ENCODE measurements at places on chromosomes 4 and X.

GRCh38 chrX:97633798-97634197, 750.1 kb downstream of the RPA4 start:
- no peak overlapping the region for H3K27ac ChIP-seq
- H3K36me3 ChIP-seq = no peaks in the 10 kb centered on the region
- no peaks in the 10 kb centered on the region for H3K4me1 ChIP-seq
- DNase-seq = no peak

DNA sequence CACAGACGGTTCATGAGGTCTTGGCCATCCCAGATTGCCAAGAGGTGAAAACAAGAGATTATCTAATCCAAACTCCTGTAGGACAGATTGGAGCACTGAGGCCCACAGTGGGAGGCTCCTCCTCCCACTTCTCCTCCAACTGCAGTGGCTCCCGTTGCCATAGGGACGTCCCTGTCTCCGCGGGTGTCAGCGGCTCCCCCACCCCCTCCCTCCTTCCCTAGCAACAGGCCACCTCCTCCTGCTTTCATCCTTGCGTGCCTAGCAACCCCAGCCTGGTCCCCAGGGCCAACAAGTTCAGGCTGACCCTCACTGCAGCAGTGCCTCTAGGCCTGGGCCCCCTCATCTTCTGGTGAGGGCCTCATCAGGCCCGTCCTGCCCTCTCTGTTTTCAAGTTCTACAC, 6.8 kb upstream of the IQSEC2 start:
- peaks cover 40% of the 10 kb centered on the region for H3K4me1 ChIP-seq
- H3K36me3 ChIP-seq = no peaks in the 10 kb centered on the region
- H3K27me3 ChIP-seq = no peaks in the 10 kb centered on the region
- peak overlapping the region; percentile 87 for H3K4me3 ChIP-seq

GRCh38 chrX:151974336-151975227, at the start of gene GABRE:
TSS of gene GABRE (minus strand) at chrX:151974676. CDS start at chrX:151974625, 51 bp downstream.
- no peak within 1 kb of the TSS for H3K4me3 ChIP-seq
- no peak for DNase-seq
- no peaks in the 10 kb centered on the region for H3K4me1 ChIP-seq
- H3K36me3 ChIP-seq = peaks cover 2% of the 10 kb centered on the region
- peaks cover 25% of the 10 kb centered on the region for H3K27me3 ChIP-seq
- H3K27ac ChIP-seq = no peak within 1 kb of the TSS

DNA sequence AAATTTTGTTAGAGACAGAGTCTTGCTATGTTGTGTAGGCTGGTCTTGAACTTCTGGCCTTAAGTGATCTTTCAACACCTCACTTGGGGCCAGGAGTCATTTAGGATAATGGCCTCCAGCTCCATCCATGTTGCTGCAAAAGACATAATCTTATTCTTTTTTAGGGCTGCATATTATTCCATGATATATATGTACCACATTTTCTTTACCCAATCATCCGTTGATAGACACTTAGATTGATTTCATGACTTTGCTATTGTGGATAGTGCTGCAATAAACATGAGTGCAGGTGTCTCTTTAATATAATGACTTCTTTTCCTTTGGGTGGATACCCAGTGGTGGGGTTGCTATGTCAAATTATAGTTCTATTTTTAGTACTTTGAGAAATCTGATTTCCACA, 140.9 kb upstream of the LCORL start:
- H3K36me3 ChIP-seq = no peaks in the 10 kb centered on the region
- DNase-seq = no peak
- H3K4me3 ChIP-seq = no peak overlapping the region
- H3K27ac ChIP-seq = no peak overlapping the region
- peaks cover 27% of the 10 kb centered on the region for H3K27me3 ChIP-seq
- no peaks in the 10 kb centered on the region for H3K4me1 ChIP-seq

- no peaks in the 10 kb centered on the region for H3K27me3 ChIP-seq
- peaks cover 4% of the 10 kb centered on the region for H3K36me3 ChIP-seq
- no peak overlapping the region for H3K27ac ChIP-seq
- DNase-seq = no peak
- no peaks in the 10 kb centered on the region for H3K4me1 ChIP-seq
- no peak overlapping the region for H3K4me3 ChIP-seq
Observed at GRCh38 chr4:189185810-189186432, 754.8 kb upstream of the FRG1 start.

DNA sequence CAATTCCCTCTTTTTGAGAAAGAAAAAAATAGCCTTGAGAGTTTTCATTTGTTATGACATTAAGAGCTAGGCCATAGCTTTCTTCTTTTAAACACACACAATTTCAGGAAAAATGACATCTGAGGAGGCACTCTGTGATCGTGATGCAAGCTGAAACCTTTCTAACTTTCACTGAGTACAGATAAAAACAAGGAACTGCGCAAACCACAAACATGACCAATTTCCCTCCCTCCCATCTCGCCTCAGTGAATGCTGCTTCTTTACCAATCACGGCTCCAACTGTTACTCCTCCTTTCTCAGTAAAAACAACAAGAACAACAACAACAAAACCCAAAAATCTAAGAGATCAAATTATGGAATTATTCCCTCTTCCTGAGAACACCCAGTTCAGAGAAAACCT, 626.8 kb downstream of the TLL1 start:
- H3K36me3 ChIP-seq = no peaks in the 10 kb centered on the region
- H3K27me3 ChIP-seq = no peaks in the 10 kb centered on the region
- H3K27ac ChIP-seq = no peak overlapping the region
- H3K4me3 ChIP-seq = no peak overlapping the region
- no peaks in the 10 kb centered on the region for H3K4me1 ChIP-seq

DNA sequence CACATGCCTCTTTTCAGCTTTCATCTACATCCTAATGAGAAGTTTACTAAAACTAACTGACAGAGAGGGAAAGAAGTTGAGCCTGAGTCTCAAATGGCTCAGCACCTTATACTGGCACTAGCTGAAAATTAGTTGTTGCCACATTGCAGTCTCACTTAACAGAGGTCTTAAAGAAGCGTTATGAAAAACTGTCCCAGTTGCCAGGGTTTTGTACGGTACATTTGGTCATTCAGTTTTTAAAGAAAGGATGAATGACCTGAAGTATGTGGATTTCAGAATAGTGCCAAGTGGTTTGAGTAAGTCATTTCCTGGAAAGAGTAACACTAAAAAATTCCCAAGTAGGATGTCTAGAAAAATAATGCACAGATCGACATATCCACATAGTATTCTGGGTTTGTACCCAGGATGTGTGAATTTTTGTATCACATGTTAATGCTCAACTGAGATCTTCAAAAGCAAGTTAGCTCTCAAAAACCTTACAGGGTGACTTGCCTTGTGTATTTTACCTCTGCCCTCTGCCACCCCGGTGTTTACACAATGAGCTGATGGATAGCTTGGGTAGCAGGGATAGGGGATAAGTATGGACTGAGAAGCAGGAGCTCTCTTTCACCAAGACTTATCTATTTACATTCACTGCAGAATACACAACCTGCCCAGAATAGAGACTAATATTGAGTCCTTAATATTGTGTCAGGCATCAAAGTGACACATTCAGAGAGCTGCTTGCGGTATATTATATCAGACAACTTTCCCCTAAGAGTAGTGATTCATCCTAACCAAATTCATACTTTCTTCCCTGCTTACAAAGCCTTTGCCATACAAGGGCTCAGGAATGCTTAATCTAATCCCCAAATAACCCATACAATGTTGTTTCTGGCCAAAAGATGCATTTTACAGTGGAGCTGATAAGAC, 1075.7 kb upstream of the PABPC4L start:
- H3K36me3 ChIP-seq = no peaks in the 10 kb centered on the region
- H3K4me3 ChIP-seq = no peak overlapping the region
- H3K27ac ChIP-seq = no peak overlapping the region
- H3K27me3 ChIP-seq = no peaks in the 10 kb centered on the region

DNA sequence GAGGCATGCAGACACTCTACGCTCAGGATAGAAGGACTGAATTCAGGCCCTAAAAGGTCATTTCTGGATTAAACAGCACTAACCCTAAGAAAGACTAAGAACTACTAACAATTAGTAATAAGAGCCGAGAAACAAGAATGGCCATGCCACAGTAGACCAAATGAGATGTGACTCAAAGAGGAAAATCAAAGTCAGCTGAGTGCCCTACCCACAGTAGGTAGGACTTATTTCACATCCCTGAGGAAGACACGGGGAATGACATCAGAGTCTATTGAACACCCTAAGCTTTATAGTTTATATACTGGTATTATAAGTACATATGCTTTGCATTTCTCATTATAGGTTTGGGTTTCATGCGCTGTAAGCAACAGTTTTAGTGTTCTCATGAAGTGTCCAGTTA, 2.7 kb upstream of the ARSJ start:
- no peak overlapping the region for H3K27ac ChIP-seq
- H3K4me1 ChIP-seq = peaks cover 23% of the 10 kb centered on the region
- peaks cover 21% of the 10 kb centered on the region for H3K27me3 ChIP-seq
- no peak overlapping the region for H3K4me3 ChIP-seq
- peaks cover 2% of the 10 kb centered on the region for H3K36me3 ChIP-seq

- H3K4me3 ChIP-seq = no peak overlapping the region
- H3K27me3 ChIP-seq = peaks cover 4% of the 10 kb centered on the region
- H3K27ac ChIP-seq = peak overlapping the region; percentile 18
Observed at GRCh38 chrX:2517055-2517454, 16.3 kb upstream of the DHRSX start.
